NCI-H1694 (cell line): ENCODE measurements at places on chromosomes 11 and 22.

- no peak for DNase-seq
Observed at GRCh38 chr11:36380296-36381014, 84.4 kb downstream of the PRR5L start.

GRCh38 chr22:37420686-37421467, 6.4 kb downstream of the ELFN2 start:
- no peak for DNase-seq

DNA sequence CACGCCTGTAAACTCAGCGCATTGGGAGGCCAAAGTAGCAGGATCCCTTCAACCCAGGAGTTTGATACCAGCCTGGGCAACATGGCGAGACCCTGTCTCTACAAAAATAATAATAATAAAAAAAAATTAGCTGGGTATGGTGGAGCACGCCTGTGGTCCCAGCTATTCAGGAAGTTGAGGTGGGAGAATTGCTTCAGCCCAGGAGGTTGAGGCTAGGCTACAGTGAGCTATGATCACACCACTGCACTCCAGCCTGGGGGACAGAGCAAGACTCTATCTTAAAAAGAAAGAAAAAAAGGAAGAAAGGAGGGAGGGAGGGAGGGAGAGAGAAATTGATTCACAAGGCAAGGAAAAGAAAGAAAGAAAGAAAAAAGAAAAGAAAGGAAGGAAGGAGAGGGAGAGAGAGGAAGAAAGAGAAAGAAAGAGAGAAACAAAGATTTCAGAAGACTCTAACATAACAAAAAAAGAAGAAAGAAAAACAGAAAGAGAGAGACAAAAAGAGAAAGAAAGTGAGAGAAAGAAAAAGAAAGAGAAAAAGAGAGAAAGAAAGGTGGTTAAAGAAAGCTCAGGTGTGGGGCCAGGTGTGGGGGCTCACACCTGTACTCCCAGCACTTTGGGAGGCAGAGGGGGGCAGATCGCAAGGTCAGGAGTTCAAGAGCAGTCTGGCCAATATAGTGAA, 37.3 kb upstream of the MYH9 start:
- DNase-seq, result no peak

DNA sequence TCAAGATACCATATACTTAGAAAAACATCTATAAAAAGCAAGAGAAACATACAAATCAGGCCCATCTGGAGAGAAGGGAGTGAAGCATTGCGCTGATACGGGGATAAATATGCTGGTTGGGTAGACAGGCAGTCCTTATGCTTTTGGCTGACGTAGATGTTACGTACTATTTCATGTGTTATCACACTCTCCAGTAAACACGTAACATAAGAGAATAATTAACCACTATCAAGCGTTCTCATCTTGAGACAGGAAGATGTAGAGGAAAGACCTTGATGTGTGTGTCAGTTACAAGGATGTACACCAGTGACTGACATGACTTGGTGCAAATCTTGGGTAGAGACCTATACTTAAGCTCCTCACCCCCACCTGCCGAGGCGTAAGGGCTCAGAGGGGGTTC, 86.7 kb upstream of the PRODH start:
- DNase-seq, result no peak

DNA sequence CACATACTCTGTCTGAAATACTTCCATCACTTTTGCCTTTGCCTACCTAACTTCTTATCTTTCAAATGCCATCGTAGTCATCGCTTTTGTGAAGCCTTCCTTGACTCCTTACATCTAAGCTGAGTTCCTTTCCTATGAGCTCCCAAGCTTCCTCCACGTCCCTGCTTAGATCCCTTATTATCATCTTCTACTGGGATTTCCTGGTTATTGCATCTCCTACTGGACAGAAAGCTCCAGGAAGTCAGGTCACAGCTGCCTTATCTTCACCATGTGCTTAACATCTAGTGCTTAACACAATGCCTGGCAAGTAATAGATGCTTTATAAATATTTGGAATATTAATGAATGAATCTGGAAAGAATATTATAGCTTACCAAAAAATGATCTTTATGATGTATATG, 5.9 kb downstream of the YPEL4 start:
- DNase-seq, result no peak

DNA sequence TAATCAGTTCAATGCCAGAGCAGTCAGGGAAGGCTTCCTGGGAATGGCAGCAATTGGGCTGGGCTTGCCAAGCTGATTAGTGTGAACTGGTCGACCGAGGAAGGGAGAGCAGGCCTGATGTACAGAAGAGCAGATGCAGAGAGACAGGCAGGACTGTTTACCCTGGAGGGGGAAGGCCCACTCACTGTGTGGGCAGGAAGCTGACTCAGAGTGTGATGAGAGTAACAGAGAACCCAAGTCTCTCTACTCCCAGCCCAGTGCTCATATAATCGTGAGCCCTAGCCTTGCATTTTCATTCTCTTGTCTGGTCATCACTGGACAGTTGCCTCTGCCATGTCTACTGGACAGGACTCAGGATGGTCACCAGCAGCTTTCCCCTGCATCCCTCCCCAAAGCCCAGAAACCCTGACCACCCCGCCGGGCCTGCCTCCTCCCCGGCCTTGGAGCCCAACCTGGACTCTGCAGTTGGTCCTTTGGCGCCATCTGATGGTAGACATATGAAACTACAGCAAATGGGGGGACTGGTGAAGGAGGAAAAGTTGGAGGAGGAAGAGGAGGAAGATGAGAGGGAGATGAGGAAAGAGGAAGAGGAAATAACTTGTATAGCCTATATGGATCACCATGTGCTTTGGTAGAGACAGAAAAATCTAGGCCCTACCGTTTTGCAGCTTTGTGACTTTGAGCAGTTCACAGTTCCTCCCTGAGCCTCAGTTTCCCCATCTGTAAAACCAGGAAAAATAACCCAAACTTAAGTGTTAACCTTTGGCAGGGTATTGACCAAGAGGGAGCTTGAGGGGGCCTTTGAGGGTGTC, 43.4 kb upstream of the PRDM11 start:
- DNase-seq, result peak; percentile 51

DNA sequence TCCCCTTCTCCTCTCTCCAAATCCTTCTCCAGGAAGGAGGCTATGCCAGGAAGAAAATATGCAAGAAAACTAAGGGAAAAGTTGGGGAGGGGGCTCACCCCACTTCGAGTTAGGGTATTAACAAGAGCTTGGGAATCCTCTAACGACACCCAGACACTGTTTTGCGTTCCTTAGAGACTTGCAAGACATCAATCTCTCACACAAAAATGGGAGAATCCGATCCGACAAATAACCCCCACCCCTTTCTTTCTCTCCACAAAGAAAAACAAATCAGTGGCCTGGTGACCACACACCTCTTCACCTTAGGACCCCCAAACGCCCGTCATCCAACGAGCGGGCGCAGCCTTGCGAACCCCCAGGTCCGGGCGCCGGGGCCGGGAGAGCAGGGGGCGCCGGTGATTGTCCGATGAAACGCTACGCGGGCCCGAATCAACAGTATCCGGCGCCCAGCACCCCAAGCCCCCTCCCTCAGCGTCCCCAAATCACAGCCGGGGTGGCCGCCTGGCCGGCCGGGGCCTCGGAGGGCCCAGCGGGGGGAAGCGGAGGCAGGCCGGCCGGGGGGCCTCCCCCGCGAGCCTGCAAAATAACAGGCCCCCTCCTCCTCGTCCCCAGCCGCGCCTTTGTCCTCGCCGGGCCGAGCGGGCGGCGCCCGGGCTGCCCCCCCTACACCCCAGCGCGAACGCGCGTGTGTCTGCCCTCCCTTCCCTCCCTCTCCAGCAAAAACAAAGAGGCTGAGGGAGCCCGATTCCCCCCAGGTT, 690 bp downstream of the CSNK1E start:
- no peak for DNase-seq

GRCh38 chr11:130718120-130718519, 198.2 kb downstream of the SNX19 start:
- DNase-seq, result no peak

DNA sequence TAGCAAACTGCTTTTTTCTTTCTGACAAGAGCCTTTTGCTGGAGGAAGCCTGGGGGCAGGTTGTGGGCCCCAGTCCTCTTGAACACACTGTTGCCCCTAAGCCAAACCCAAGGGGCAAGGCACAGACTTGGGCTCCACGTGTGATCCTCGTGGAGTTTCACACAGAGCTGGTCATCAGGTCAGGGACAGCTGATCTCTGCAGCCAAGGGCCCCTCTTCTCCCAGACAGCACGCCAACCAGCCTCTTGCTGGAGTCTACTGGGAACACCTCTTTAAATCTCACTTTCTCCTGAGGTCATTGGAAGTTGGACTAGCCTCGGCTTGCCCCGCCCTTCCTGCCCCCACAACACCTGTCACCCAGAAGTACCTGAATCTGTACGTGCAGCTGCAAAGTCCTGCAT, 39.8 kb downstream of the C11orf58 start:
- no peak for DNase-seq

- DNase-seq, result no peak
Observed at GRCh38 chr22:44332946-44333345, 20.2 kb upstream of the SHISAL1 start.

DNA sequence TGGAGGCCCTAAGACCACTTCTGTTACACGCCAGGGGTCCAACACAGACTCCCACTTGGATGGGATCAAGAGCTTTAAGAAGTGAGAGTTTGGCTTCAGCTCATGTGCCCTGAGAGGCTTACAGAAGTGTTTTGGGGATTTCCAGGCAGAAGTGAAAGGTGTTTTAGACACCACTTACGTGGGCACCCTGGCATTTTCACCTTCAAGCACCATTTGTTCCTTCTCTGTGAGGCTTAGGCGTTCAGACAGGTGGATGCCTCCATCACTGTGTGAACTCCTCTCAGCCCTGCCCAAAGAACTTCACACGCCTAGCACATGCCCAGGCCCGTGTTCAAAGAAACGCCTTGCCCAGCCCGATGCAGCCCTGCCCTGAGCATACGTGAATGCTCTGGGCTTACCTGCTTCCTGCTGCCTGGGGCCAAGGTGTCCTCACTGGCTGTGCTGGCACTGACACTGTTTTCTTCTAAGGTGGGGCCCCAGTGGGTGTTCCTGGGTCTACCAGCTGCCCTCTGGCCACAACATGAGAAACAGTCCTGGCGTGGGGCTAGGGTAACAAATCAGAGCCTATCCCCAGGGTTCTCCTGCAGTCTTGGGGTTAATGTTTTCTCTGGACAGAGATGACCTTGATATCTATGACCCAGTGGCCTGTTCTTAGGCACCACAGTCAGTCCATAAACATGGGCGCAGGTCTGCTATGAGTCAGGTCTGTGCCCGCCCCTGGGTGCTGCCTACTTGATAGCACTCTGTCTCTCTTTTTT, 34.0 kb downstream of the AMPD3 start:
- no peak for DNase-seq

- DNase-seq, result no peak
Observed at GRCh38 chr11:71470946-71471345, 17.9 kb downstream of the NADSYN1 start.

DNA sequence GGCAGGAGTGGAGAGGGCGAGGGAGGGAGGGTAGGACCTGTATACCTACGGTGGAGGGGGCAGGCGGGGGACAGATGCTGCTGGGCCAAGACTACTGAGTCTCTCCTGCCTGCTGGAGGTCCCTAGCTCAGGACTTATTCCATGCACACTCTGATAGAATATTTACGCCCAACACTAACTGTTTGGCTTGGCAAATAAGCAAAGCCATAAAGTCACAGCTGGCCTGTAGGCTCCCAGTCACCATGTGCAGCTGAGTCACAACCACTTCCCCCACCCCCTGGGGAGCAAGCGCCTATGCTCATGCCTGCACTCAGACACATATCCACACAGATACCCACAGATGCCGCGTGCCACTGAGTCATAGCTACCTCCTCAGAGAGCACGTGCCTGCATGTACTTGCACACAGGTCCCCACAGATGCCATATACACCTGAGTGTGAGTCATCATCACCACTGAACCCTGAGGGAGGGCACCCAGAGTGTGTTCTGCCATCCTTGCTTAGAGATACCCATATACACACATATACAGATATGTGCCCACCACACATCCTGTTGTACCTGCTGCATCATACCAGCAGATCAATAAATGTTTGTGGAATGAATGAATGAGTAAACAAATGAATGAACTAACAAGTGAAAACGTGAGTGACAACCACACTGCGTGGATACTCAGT, 95.8 kb downstream of the SWAP70 start:
- DNase-seq, result peak; percentile 60

GRCh38 chr11:76677458-76677765, 6.9 kb upstream of the LRRC32 start:
- DNase-seq, result no peak

DNA sequence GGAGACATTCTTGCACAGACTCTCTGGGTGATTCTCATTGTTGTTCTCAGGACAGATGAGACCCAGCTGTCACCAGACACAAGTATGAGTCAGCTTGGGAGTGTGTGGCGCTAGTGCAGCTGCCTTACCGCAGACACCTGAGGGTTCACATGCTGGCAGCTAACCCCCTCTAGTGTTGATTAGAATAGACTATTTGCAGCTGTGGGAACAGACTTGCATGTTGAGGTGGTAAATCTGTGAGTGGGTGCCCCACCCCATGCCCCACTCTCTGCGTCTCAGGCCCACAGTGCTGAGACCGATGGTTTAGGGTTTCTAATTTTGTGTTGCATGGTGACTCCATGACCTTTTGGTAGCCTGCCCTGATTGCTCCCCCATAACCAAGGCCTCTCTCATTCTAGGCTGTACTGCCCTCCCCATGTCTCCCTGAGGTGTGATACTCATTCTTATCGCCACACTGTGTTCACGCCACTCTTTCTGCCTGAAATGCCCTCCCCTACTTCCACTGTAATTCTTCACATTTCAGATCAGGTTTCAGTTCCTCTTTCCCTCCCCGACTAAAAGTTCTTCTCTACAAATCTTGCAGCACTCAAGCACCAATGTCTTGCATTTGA, 73.7 kb upstream of the KIRREL3 start:
- peak; percentile 62 for DNase-seq
